HFFc6 (cell line): ENCODE measurements at places on chromosomes 12 and 14. TPM values are rescaled to one million over a fixed set of nuclear protein-coding genes. Genes with fewer than 3 reads are reported as not detected.

GRCh38 chr14:89343356-89343755 lies 73.7 kb downstream of the FOXN3 start:
- no peak for DNase-seq

DNA sequence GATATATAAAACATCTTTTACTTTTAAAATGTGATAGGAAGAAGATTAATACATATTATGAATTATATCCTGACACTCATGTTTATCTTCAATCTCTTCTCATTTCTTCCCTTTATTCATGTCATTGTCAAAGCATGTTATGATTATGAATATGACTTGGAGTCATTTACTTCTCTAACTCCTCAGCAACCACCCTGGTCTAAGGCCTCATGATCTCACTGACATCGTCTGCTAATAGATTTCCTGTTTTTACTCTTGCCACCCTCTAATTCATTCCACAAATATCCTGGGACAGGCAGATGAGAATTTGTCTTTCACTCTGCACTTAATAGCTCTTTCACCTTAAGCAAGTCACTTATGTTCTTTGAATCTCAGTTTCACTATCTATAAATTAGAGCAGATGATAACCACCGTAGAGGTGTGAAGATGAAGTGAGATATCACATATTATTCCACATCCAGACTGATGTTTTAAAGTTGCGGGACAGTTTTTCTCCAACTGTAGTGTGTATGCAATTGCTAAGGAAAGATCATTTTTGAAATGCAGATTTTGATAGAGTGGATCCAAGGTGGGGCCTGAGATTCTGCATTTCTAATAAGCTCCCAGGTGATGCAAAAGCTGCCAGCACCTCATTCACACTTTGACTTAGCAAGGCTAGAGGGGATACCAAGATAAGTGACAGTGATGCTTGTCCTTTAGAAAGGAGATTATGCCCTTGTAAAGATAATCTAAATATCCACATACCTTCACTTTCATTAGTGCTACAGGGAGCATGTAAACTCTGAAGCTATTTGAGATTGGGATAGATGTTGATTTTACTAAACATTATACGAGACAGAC lies 3.3 kb upstream of the IAPP start:
- no peak for DNase-seq

- DNase-seq, result no peak
Observed at GRCh38 chr12:26978801-26979200, 35.4 kb downstream of the TM7SF3 start.

- peak; percentile 23 for DNase-seq
Observed at GRCh38 chr14:73489481-73490175, 1.1 kb upstream of the RIOX1 start.

DNA sequence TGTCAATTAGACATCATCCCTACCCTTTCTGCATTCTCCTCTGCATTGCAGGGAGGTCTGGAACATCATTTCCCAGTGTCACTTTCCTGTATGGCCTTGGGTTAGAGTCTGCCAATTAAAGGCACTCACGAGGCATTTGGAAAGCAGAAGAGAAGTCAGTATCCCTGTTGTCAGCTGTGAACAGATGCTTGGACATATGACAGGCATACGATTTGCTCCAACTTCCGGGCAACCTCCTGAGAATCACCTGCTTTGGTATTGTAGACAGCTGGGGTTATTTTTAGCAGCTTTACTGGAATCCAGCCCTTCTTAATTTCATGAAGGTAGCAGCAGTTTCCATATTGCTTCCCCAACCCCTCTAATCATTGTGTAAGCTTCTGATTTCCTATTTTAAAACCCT lies 88.7 kb upstream of the DHRS4 start:
- DNase-seq, result no peak

GRCh38 chr12:113133036-113133435 lies 2.5 kb downstream of the RASAL1 start:
- no peak for DNase-seq

DNA sequence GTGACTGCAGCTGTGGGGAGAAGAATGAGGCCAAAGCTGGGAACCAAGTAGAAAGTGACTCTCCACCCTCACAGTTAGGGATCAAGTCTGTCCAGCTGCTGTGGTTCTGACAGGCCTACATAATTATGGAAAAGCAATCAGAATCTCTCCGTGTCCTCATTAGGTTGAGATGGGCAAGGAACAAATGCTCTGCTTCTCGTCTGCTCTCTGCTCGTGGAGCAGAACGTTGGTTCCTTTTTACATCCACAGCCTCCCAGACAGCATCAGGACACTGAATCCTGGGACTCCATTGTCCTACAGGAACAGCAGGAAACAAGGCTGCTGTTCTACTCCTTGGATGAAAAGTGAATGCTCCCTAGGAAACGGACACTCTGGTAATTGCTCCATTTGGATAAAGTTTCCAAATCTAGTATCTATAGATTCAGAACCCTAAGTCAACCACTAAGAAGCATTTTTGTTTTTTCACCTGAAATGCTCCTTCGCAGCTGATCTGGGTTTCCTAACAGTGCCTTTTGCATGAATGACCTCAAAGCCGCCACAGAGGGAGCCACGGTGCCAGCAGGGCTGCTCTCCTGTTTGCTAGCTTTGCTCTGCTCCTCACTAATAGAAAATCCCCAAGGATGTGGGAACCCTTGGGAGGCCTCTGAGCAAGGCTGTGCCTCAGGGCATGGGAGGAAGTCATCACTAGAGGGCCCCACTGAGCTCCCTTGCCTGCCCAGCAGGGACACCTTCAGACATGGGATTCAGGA lies 102.0 kb downstream of the EGLN3 start:
- DNase-seq, result peak; percentile 48

- peak; percentile 63 for DNase-seq
Observed at GRCh38 chr14:33589334-33589733, 361.5 kb downstream of the EGLN3 start.

Gene GRIN2B
- not detected in 3 replicates for total RNA-seq

Gene CLEC2A
- not detected in 3 replicates for total RNA-seq
